ENCODE measurements at places on chromosomes 1 and 21.

DNA sequence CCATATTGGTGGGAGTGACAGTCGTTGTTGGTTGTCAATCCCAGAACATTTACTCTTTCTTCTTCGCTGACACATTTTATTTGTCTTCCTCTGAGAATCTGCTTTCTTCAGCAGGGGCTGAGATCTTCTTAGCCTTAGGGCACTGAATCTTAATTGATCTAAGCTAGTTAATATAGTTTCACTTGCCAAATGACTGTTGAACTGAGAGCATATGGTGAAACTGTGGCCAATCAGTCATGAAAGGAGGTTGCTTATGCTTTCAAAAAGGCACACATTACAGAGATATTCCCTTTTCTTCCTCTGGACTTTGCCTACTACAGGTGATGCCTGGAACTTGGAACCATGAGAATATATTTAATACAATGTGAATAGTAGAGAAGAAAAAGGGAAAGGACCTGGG is 60.0 kb upstream of the KIAA0040 start:
- no peak for DNase-seq

GRCh38 chr1:64110924-64111777 is 92.3 kb upstream of the UBE2U start:
- no peak for DNase-seq

GRCh38 chr1:167107456-167107855 is 13.6 kb downstream of the STYXL2 start:
- DNase-seq = no peak

GRCh38 chr1:41536361-41536802 is 51.9 kb upstream of the EDN2 start:
- no peak for DNase-seq

DNA sequence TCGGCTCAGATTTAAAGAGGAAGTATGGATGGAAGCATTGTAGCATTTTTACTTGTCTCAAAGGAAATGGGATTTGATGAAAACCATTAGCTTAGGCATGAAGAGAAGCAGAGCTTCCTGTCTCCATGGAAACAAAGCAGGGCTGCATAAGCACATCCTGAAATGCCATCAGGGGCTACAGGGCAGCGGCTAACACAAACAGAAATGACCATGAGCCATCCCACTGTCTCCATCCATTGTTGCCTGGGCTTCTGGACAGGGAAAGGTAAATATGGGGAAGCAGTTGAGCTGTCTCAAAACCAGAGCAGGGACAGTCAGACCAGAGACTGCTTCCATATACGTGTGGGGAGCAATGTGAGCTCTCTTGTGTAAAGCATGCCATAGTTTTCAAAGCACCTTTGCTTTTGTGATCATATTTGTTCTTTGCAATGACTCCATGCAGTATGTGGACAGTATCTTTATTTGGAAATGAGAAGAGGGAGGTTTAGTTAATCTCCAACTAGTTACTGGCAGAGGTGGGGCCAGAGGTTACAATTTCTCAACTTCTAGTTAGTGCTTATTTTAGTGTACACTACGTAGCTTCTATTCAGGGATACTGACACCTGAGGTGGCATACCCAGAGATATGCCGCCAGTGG is 176.1 kb downstream of the CACNA1E start:
- no peak for DNase-seq
